ENCODE measurements at places on chromosomes 12 and 14. TPM values are rescaled to one million over a fixed set of nuclear protein-coding genes. Genes with fewer than 3 reads are reported as not detected.

IFNG gene
- not detected for total RNA-seq

RIPK3 gene
- 23.4 TPM for total RNA-seq

PTGER2 gene
- 5.3 TPM for total RNA-seq

DNA sequence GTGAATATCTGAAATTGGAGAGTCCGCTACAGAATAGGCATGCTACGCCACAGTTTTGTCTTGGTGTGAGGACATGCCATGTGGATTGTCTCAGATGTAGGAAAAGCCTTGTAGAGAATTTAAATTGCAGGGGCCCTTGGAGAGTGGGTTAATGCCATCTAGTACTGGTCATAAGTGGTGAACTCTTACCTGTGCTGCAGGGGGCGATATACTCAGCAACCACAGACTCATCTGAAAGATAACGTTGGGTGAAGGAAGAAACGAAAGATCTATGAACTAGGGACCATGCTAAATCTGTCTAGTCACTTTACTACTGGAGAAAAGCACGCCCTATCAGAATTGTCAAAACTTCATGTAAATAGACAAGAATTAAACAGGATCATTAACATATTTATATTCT is 33.7 kb upstream of the A2M start:
- H3K27me3 ChIP-seq = no peaks in the 10 kb centered on the region
- no peak overlapping the region for H3K4me3 ChIP-seq
- H3K27ac ChIP-seq = no peak overlapping the region
- DNase-seq = no peak

DNA sequence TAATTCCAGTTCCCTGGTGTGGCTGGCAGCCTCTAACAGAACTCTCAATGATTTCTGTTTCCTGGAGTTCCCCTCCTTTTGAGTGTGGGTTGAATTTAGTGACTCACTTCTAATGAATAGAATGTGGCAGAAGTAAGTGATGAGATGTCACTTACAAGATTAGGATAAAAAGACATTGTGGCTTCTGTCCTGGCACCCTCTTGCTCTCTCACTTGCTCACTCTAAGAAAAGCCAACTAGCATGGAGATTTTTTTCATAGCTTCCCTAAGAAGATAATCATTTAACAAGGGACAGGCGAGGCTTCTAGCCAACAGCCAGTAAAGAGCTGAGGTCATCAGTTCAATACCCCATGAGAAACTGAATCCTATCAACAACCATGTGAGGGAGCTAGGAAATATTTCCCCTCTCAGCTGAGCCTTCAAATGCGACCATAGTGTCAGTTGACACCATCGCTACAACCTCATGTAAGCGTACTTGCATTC is 156.7 kb downstream of the TMTC3 start:
- H3K36me3 ChIP-seq = no peaks in the 10 kb centered on the region
- no peaks in the 10 kb centered on the region for H3K27me3 ChIP-seq
- no peak for DNase-seq
- H3K4me1 ChIP-seq = no peaks in the 10 kb centered on the region
- no peak overlapping the region for H3K27ac ChIP-seq

Data from upper lobe of right lung (tissue), 1 donor.